ENCODE measurements at places on chromosomes 12 and 14. TPM values are rescaled to one million over a fixed set of nuclear protein-coding genes. Genes with fewer than 3 reads are reported as not detected.

Gene CLEC2A
- not detected for total RNA-seq

Gene NGB
- not detected for total RNA-seq

Gene DPY19L2
- total RNA-seq: 0.24 TPM

Gene FGF23
- not detected for total RNA-seq

Gene CFAP251
- total RNA-seq: 0.85 TPM

Gene GDF3
- total RNA-seq: not detected

Gene LTB4R2
- total RNA-seq: 8.9 TPM

Gene OR4K15
- not detected for total RNA-seq

Gene GPR135
- total RNA-seq: 1.1 TPM

Gene TAS2R9
- total RNA-seq: not detected

Measured in GM12878 (cell line).